ENCODE measurements at places on chromosomes 12 and 14.

DNA sequence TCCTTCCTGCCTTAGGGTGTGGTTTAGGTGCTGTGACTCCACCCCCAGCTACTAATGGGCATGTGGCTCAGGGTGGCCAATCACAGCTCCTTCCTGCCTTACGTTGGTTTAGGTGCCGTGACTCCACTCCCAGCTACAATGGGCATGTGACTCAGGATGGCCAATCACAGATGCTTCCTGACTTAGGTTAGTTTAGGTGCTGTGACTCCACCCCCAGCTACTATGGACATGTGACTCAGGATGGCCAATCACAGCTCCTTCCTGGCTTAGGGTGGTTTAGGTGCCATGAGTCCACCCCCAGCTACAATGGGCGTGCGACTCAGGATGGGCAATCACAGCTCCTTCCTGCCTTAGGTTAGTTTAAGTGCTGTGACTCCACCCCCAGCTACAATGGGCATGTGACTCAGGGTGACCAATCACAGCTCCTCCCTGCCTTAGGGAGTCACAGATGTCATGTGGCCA lies 163.9 kb downstream of the TBX5 start:
- no peak for DNase-seq

DNA sequence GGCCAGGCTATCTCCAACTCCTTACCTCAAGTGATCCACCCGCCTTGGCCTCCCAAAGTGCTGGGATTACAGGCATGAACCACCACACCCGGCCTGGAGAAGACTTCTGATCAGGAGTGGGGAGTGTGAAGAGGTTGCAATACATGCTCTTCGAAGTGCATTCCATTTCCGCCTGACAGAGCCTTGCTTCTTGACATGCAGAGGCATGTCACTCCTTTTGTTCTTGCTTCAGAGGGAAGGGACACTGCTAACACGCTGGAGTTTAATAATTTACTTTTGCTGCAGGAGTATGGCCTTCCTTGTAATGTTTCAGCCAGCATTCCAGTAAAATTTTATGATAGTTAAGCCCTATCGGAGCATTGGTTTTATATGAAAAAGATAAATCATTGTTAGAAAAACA lies 74.9 kb downstream of the SLC25A47 start:
- no peak for DNase-seq

- no peak for DNase-seq
Measured at GRCh38 chr14:90999299-90999698, 61.1 kb downstream of the RPS6KA5 start.

GRCh38 chr14:101518611-101519473 lies 42.5 kb upstream of the DIO3 start:
- no peak for DNase-seq

- DNase-seq, result no peak
Measured at GRCh38 chr14:38839694-38840365, 263.2 kb downstream of the SEC23A start.

GRCh38 chr12:69030321-69030720 lies 97.3 kb upstream of the CPM start:
- DNase-seq, result no peak

GRCh38 chr12:62899568-62900390 lies 35.2 kb downstream of the PPM1H start:
- no peak for DNase-seq

DNA sequence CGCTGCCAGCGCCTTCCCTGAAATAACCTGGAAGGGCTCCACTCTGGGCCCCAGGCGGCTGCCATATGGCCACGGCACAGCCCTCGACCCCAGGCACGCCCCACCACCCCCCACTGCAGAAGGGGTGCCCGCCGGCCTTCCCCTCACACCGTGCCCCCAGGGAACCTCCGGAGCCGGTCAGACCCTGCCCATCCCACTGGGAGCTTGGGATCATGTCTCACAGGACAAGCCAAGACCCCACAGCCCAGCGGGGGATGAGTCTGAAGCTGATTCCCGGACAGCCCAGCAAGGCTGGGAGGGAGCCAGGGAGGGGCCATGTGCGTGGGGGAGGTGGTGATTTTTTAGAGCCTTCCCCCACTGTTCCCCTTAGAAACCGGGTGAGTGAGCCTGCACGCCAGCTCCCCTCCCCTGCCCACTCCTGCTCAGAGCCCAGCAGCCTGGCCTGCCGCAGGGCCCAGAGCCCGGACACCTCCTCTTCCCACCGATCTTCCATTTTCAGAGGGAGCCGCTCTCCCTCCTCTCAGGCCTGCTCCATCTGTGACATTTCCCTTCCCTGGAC lies 1.4 kb downstream of the RIMBP2 start:
- no peak for DNase-seq

DNA sequence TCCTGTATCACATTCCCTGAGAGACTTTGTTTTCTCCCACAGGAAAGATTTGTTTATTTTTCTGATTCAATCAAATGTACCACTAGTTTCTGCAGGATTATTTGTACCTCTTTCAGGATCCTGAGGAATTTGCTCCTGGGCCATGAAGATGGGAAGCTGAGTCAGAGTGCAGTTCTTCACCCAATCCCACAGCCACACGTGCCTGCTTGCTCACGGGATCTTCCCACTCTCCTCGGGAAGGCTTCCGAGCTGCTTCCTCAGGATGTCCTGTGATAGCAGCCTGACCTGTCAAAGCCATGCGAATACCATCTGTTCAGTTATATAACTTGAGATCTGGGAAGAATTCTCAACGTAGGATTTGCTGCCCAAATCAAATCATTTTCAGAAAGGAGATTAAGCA lies 41.8 kb upstream of the HIF1A start:
- no peak for DNase-seq

DNA sequence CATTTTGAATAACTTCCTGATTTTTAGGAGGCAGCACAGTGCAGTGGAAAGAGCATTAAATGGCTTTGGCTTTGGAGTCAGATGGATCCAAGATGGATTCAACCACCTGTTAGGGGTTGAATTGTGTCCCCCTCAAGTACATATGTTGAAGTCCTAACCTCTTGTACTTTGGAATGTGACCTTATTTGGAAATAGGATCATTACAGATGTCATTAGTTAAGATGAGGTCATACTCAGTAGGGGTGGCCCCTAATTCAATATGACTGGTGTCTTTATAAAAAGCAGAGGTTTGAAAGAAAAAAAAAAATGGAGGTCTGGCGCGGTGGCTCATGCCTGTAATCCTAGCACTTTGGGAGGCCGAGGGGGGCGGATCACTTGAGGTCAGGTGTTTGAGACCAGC lies 18.8 kb downstream of the ATP5MC2 start:
- no peak for DNase-seq

DNA sequence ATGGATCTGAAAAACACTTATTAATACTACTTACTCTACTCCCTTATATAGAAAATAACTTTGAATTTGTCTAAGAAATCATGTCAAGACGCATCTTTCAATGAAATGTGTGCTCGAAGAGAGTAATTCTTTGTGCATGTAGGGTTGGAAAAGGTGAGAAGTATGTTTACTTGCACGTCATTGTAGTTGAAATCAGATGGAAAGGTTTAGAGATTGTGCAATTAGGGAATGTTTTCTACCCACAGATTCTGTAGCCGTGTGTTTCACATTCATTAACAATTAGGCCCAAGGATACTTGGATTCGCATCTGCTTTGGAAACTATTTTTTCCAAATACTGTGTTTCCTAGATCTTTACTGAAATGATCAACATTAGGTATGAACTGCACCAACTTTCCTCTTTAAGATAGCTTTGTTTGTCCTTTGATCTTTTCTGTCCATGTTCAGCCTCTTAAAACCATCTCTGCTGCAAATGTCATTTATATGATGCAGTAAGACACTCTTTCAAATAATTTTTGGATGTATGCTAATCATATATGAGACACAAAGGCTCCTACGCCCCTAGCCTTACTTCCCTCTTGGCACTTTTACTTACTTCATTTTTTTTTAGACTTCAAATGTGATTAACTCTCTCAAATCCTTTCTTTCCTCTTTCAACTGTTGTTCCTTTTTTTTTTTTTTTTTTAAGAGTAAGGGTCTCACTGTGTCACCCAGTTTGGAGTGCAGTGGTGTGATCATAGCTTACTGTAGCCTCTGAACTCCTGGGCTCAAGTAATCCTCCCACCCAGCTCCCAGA lies 58.0 kb upstream of the PSMA6 start:
- DNase-seq, result peak; percentile 16

DNA sequence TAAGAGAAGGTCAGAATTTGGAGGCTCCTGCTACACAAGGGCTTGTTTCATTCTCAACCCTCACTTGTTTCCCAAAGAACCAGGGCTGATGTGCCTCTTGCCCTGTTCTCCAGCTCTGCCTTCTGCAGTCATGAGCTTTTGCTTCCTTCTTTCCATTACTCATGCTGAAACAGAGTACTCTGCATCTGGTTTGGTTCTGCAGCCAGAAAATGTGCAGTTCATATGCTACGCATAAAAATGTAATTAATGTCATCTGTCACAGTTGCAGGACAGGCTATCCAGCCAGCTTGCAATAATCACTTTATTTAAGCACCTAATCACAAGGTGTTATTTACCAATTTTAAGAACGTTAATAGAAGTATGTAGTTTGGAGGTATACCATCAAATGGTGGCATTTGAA lies 150.2 kb downstream of the SRGAP1 start:
- no peak for DNase-seq

- DNase-seq, result no peak
Measured at GRCh38 chr12:121048442-121048841, 9.4 kb upstream of the OASL start.

DNA sequence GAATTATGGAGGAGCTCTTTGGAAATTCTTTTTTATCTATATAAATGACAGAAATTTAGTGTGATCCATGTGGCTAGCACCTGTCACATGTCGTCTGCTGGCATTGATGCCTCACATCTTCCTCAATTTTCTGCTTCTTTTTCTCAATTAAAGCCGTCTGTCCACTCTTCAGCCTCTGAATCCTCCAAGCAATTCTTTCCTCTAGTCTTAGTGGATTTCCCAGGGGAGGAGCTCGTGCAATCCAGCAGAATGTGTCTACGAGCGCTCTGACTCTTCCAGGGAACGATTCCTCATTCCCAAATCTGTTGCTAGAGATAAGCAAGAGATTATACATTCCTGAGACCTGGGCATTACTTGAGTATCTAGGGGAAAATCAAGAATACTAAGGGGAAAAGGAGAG lies 176.6 kb downstream of the EMP1 start:
- DNase-seq, result no peak

DNA sequence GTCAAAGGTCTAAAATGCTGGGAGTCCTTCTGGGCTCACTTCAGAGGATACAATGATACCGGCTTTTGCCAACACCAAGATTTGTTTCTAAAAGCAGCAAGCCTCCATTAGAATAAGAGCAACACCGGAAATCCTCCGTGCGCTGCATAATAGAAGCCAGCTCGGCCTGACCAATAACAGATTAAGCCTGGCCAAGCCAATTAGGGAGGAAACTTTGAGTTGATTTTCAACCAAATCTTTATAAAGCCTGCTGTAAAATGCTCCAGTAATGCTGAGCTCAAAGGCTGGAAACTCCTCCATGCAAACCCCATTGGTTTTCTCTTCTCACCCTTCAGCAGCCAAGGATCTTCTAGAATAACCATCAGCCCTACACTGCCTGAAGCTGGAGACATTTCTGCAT lies 150.1 kb downstream of the NTF3 start:
- DNase-seq, result no peak

DNA sequence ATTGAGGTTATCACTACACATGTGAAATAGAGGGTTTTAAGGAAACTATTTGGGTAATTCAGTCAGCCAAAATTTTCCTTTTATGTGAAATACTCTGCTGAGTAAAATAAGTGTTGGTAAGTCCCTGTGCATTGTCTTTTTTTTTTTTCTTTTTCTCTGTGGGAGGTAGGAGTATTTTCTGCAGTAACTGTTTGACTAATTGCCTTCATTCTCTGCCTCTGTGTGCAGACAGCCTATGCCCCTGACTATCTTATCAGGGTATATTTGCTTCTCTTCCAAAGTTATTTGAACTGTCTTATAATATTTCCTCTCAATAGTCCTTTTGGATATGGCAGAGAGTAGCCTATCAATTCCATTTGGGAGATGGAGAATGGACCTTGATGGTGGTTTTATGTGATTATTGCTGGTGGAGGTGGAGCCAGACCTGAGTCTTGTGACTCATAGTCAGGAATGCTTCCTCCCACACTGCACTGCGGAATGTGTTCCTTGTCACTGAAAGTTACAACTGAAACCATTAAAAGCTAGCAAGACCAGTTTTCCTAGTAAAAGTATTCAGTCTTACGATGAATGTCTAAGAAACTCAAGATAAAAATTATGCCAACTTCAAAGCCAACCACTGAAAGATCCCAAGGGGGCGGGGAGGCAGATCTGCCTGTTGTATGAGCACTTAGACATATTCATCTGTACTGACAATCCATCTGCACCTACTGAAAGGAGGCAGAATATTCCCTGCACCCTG lies 40.9 kb upstream of the STXBP6 start:
- DNase-seq, result peak; percentile 31

GRCh38 chr12:89950421-89950820 lies 241.8 kb upstream of the ATP2B1 start:
- DNase-seq, result no peak

DNA sequence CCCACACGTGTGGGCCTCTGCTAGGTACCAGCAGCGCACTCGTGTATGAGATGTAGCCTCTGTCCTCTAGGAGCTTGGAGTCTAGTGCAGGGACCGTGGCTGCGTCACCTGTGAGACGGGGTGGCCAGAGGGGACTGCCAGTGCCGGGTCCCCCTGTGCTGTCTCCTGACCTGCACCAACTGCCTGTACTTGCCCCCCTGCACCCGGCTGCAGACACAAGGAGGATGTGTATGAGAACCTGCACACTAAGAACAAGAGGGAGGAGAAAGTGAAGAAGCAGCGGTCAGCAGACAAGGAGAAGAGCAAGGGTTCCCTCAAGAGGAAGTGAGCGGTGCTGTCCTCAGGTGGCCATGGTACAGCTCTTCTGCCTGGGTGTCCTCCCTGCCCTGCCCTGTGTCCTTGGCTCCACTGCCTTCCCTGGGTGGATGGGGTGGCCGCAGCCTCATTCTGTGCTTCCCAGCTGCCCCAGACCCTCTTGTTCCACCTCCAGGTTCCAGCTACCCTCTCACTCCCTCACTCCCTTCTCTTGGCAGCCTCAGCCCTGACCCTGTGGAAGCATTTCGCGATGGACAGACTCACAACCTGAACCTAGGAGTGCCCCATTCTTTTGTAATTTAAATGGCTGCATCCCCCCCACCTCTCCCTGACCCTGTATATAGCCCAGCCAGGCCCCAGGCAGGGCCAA lies 9.6 kb downstream of the PTPN6 start:
- no peak for DNase-seq

GRCh38 chr14:31802838-31803237 lies 241.6 kb downstream of the NUBPL start:
- DNase-seq, result no peak

DNA sequence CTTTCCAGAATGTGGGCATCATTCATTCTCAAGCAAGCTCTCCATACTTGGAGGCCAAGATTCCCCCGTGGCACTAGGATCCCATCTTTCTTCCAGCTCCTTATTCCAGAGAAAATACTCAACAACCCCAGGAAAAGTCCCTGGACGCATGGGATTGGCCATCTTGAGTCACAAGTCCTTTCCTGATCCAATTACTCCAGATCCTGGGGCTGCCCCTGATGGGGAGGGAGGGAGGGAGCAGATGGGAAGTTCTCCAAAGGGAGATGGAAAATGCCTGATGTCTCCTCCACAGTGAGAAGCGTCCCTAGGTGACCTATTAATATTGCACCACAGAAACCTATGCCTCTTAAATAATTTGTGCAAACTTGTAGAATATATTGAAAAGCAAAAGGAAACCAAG lies 12.4 kb upstream of the KCNK13 start:
- no peak for DNase-seq

All from skeletal muscle cell (primary cell).